H1 (cell line): ENCODE measurements at places on chromosomes 11 and 22. TPM values are rescaled to one million over a fixed set of nuclear protein-coding genes. Genes with fewer than 3 reads are reported as not detected.

- no peak for DNase-seq
These were observed 1.1 kb upstream of the BIRC2 start for GRCh38 chr11:102345904-102346303.

- DNase-seq = no peak
These were observed 303.7 kb upstream of the PLET1 start for GRCh38 chr11:112564228-112564955.

DNA sequence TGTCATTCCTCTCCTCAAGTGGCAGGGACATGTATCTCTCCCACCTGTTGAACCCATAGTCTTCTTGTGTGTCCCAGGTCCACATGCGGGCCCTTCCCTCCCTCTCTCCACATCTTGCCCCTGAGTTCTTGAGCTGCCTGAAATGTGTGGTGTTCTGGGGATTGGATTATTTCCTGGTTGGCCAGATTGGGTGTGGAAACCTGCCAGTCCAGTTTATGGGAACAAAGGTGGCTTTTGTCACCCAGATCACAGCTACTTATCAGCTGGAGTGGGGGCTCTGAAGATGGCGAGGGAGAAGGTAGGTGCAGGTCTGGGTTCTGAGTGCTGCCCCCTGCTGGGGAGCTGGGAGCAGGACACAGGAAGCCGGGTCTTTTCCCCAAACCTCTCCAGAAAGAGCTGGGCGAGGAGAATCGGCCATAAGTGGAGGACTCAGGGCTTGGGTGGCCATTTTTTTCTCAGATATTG lies 14.2 kb downstream of the DTX4 start:
- no peak for DNase-seq

DNA sequence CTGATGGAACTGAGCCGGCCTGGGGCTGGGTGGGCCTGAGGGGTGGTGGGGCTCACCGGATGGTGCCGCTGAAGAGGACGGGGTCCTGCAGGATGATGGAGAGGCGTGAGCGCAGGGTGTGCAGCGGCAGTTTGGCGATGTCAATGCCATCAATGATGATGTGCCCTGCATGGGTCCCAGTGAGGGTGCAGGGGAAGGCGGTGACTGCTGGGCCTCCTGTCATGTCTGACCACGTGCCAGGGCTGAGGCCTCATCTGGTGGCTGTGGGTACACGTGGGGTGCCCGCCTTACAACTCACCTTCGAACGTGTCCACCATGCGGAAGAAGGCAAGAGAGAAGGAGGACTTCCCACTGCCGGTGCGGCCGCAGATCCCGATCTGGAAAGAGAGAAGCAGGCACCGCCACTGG lies 7.1 kb upstream of the KCNJ11 start:
- no peak for DNase-seq

Gene GTF2H1
- 26.3 and 28.0 TPM in 2 replicates for total RNA-seq

- no peak for DNase-seq
These were observed 12.7 kb downstream of the MAP6 start for GRCh38 chr11:75656044-75656727.

DNA sequence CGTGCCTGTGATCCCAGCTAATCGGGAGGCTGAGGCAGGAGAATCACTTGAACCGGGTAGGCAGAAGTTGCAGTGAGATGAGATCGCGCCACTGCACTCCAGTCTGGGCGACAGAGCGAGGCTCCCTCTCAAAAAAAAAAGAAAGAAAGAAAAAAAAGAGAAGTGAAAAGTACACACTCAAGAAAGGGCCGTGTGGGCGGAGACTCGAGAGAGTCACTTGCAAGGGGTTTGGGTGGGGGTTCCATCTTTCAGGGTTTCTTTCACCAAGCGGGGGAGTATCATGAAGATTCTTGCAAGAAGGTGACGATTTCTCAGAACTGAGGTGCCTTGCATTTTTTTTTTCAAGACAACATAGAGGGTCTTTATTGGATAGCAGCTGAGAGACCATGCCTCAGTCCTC lies 4.0 kb upstream of the IFITM5 start:
- DNase-seq = no peak

GRCh38 chr22:37051391-37052385 lies at the start of gene KCTD17:
Gene KCTD17, plus strand, starts transcription at chr22:37051742. Its CDS starts 19 bp downstream, at chr22:37051761.
- DNase-seq = no peak

DNA sequence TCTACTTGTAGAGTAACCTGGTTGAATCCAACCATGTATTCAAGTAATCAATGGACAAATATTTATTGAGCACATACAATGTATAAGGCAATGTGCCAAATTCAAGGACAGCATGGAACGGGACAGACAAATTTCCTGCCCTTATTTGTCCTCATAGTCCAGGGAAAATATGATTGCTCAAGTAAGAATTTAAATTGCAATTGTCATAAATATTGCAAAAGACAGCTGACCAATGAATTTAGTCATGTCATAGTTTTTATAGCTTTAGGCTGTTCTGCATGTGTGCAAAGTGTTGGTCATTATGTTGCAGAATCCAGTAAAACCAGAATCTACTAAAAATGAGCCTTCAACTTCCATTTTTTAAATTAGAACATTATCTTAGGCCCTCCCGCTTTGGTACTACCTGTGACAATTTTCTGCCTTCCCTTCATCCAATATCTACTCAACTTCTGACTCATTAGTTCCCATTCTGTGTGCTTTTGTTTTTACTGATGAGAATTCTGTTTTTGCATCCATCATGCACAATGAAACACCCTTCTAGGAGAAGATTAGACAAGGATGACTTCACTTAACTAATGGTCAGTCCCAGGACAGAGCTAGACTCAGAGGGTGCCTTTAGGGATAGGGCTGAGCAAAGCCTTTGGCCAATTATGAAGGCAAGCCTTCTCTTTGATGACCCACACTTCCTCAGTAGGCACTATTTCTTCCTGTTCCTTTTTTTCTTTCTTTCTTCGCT lies 45.8 kb upstream of the FIBIN start:
- no peak for DNase-seq

- DNase-seq = no peak
These were observed 47.6 kb downstream of the BRD1 start for GRCh38 chr22:49779853-49780697.
